ENCODE measurements at places on chromosomes 16 and 17.

GRCh38 chr16:4505356-4506147 is 29.4 kb downstream of the HMOX2 start:
- no peak for DNase-seq

- peak; percentile 46 for DNase-seq
These were observed 20.5 kb upstream of the SPACA3 start for GRCh38 chr17:32971171-32971570.

DNA sequence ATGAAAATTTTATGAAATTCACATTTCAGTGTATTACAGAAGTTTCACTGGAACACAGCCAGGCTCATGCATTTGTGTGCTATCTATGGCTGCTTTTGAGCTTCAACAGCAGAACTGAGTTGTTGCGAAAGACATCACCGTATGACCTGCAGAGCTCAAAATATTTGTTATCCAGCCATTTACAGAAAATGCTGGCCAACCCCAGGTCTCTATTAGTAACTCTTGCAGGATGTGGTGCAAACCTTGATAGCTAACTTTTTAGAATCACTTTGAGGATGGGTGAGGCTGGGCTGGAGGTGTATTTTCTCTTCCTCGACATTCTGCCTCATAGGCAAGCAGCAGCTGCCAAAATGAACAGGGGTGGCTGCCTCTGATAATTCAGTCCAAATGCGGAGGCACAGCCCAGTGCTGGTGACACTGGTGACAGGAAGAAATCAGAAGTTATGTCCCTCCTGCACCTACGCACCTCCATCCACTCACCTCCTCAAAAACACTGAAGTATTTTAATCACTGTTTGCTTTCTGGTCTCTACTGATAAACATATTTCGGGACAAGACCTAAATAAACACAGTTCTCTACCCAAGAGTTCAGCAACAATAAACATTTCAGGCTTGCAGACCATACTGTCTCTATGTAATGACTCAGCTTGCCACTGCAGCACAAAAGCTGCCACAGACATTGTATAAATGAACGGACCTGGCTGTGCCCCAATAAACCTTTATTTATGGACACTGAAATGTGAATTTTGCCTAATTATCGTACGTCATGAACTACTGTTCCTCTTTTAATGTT is 28.5 kb downstream of the ARHGAP17 start:
- peak; percentile 98 for DNase-seq

DNA sequence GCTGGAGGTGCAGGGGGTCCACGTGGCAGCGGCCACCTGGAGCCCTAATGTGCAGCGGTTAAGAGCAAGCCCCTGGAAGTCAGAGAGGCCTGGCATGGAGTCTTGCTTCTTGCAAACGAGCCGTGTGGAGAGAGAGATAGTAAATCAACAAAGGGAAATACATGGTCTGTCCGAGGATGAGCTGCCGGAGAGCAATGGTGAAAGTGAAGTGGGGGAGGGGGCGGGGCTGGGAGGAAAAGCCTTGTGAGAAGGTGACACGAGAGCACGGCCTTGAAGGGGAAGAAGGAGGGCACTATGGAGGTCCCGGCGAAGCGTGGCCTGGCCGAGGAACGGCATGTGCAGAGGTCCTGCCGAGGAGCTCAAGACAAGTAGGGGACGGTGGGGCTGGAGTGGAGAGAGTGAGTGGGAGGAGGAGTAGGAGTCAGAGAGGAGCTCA is 6.0 kb upstream of the SERPINF1 start:
- DNase-seq = no peak

GRCh38 chr17:57714665-57715180 is 30.4 kb downstream of the CCDC182 start:
- DNase-seq = no peak

DNA sequence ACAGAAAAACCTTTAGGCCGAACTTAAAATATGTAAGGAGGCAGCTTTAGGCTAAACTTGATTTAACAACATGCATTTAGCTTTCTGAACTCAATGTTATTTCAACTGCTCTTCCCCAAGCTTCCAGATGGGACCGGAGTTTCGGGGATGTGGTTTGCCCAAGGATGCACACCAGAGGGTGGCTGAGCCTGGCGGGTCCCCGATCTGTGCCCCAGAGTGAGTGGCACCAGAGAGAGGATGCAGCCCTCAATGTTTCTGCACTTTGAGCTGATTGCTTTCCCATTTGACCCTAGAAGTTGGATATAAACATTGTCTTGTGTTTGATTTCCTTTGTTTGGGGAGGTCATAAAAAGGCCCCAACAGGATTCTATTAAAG is 348.0 kb upstream of the TNRC6C start:
- DNase-seq = no peak

DNA sequence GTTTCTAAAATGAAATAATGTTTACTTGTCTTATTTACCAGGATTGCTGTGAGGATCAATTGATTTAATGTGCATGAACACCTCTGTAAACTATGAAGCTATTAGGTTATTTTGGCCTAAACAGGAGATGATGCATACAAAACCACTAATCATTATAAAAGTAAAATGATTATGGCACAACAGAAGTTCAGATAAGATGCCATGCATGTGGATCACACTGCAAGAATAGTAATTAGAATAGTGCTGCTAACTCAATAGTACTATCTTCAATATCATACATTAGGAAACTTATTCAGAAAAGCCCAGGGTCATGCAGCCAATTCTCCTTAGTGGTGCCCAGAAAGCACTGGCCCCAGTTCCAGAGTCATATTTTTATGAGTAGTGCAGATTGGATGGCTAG is 66.9 kb downstream of the TMEM100 start:
- DNase-seq = no peak

- no peak for DNase-seq
These were observed 1.0 kb upstream of the CREBBP start for GRCh38 chr16:3881499-3881990.

- peak; percentile 12 for DNase-seq
These were observed 142.3 kb downstream of the ABCC12 start for GRCh38 chr16:48013491-48013901.

GRCh38 chr17:4648741-4649140 is 7.3 kb upstream of the ALOX15 start:
- no peak for DNase-seq

DNA sequence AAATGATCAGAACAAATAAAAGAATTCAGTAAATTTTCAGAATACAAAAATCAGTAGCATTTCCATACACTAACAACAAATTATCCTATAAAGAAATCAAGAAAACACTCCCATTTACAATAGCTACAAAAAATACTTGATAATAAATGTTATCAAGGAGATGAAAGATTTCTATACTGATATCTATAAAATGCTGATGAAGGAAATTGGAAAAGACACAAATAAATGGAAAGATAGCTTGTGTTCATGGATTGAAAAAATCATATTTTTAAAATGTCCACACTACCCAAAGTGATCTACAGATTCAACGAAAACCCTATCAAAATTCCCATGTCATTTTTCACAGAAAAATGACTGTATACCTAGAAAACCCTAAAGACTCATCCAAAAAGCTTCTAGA is 18.1 kb downstream of the SLFN12 start:
- DNase-seq = no peak

DNA sequence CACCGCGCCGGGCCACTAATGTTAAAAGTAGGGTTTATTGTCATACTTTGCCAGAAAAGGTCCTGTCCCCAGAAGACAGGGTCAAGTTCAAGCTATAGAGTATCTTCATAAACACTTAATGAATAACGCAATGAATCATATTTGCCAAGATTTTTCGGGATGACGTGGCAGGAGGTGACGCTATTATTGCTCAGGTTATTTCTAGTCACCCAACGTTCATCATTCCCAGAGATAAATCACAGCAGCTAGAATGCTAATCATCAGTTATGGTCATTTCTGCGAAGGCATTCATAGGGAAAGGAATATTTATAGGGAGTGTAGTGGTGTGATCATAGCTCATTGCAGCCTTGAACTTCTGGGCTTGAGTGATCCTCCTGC is 2.0 kb downstream of the TMC5 start:
- DNase-seq = no peak

GRCh38 chr16:21033704-21034103 is 116.9 kb downstream of the DNAH3 start:
- no peak for DNase-seq

DNA sequence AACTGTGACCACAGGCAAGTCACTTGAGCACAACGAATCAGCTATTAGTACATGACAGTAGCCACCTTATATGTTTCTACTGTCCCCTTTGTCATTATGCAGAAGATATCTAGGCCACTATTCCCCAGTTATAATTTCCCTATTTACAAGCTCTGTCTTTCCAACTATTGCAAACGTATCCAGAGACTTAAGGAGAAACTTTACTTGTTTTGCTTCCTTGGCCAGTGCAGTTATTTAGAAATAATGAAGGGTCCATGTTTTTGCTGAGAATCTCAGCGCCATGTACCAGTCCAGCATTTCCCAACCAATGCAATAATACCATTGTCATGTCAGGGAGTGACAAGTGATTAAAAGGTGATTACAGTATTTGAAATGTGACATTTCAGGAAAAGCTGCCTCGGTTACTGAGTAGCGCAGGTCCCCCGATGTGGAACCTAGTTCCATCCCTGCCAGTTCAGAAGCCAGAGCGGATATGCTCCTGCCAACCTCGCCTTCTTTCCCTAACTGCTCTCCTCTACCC is 743 bp downstream of the ZNF624 start:
- DNase-seq = peak; percentile 18

DNA sequence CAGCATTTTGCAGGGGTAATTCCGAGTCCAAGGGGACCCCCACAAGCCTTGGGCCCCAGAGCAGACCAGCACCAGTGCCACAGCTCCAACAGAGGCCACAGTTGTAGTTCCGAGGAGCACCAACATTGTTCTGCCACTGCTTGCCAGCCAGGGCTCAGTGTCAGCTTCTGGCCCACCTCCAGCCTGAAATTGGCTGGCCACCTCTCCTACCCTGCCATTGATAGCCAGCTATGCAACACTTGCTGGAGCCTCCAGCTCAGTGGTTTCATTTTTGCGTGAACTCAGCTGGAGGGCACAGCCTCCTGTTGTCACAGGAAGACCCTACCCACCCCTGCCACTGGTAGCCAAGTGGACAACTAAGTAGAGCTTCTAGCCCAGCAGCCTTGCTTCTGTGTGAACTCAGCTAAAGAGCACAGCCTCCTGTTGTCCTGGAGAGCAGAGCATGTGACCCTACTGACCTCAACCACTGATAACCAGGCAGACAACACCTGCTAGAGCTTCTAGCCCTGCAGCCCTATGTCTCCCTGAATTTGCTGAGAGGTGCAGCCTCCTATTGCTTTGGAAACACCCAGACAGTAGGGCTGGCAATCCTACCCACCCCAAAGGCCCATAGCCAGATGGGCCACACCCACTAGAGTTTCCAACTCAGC is 24.9 kb downstream of the HYDIN start:
- DNase-seq = no peak

- peak; percentile 98 for DNase-seq
These were observed 6.3 kb downstream of the BCAR1 start for GRCh38 chr16:75244844-75245758.

DNA sequence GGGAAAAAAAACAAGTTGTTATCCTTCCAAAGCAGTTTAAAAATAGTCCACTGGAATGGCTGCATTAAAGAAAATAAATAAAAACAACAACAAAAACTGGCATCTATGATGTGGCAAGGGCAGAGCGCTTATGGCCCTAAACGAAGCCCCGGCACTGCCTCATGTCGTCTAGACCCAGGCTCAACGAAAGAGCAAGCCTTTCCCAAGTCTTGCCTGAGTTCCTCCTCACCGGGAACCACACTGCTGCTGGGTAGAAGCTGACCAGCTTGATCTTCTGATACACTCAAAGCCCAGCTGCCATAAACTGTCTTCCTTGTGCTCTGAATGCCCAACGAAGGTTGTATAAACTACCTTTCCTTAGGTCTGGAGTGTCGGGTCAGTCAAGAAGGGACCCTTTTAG is 37.0 kb downstream of the NDEL1 start:
- no peak for DNase-seq

- no peak for DNase-seq
These were observed 128.0 kb downstream of the IRF8 start for GRCh38 chr16:86026916-86027315.

DNA sequence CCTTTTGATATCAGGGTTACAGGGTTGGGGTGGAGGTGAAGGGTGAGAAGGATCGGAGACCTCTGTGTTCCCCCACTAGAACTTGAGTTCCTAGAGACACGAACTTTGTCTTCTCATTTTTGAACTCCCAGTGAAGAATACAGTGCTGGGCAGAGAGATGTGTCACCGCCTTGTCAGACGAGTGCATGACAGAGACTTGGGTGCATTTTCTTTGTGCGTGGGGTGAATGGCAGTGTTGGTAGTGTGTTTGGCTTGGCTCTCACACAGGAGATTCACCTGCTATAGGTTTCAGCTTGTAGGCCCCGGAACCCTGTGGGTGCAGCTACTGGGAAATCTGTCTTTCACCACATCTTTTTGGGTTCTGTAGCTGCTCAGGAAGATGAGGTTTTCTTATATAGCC is 40.0 kb upstream of the CCR7 start:
- DNase-seq = no peak

DNA sequence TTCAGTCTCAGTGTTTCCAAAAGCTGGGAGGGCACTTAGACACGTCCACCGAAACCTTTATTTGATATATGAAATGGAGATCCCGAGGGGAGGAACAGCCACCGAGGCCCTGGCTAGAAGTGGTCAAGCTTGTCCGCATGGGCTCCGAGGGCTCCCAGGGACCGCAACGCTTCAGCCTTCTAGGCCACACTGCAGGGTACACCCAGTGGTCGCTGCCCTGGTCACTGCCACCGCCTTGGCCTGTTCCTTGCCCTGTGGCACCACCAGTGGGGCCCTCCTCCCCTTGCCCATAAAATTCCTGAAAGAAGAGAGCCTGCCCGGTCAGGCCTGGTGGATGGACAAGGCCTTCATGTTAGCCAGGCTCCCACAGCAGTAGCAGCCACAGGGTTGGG is 43.8 kb upstream of the SMPD3 start:
- no peak for DNase-seq

GRCh38 chr17:69744512-69745070 is 330.1 kb downstream of the MAP2K6 start:
- no peak for DNase-seq

GRCh38 chr17:78658281-78658785 is 81.1 kb upstream of the DNAH17 start:
- DNase-seq = no peak

DNA sequence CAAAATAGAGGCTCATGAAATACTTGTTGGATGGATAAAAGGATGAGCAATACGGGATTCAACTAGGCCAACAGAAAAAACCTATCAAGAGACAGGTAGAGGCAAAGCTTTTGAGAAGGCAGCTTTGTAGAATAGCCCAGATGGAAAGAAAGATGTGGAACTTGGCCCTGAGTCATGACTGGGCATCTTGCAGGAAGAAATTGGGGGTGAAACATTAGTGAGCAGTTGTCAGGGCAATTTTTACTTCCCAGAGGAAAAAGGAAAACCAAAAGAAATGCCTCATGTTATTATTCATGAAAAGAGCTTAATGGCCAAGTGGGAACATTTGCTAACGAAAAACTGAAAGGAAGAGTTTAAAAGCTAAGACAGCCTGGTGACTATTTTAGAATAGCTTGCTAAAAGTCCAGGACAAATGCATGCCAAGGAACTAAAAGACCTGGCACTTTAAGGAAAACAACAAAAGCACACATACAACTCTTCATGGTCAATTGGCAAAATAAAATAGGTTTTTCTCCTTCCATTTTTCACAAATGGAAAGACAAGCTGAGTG is 180.1 kb downstream of the HS3ST3A1 start:
- no peak for DNase-seq

All from choroid plexus epithelial cell (primary cell).